ENCODE measurements at places on chromosomes 5 and 9.

GRCh38 chr5:56358703-56359681 lies 125.9 kb upstream of the ANKRD55 start:
- DNase-seq, result no peak

DNA sequence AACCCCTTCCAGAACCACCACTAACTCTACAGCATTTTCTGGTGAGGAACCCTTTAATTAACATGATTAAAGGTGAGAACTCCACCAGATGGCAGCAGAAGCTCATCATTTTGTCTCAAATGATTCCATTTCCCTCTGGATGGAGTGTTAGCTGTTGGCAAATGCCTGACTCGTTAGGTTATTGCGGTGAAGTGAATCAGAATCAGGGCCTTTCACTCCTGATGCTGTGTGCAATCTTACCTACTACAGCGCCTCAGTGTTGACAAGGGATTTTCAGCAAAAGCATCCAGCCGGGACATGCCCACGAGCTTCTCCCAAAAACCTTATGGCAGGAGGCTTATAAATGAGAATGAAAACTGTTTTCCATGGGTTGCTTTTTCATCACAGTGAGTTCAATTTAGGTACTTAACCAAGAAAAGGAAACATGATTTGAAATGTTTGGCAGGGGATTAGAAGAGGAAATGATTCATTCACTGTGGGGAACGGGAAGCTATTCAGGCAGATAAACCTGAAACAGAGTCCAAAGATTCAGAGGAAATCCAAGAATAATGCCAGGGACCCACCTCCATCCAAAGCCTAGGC lies 48.0 kb upstream of the CAST start:
- peak; percentile 35 for DNase-seq

- DNase-seq, result no peak
Measured at GRCh38 chr9:108271646-108272348, 584.0 kb downstream of the ACTL7B start.

GRCh38 chr5:111585946-111586345 lies 73.6 kb upstream of the STARD4 start:
- DNase-seq, result no peak

GRCh38 chr5:14396737-14397136 lies 184.9 kb upstream of the OTULINL start:
- no peak for DNase-seq

DNA sequence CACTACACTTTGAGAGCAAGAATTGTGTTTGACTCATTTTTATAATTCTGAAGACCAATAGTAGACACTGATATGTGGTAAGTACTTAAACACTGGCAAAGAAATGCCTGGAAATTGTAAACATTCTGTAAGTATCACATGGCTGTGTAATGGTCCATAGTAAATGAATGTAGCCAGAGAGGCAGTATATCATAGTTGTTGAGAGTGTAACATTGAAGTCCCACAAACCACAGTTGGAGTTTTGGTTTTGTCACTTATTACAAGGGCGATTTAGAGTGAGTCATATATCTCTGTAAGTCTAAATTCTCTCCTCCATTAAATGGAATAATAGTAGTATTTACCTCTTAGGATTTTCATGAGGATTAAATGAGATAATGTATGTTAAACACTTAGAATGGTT lies 181.1 kb upstream of the MEF2C start:
- DNase-seq, result no peak

DNA sequence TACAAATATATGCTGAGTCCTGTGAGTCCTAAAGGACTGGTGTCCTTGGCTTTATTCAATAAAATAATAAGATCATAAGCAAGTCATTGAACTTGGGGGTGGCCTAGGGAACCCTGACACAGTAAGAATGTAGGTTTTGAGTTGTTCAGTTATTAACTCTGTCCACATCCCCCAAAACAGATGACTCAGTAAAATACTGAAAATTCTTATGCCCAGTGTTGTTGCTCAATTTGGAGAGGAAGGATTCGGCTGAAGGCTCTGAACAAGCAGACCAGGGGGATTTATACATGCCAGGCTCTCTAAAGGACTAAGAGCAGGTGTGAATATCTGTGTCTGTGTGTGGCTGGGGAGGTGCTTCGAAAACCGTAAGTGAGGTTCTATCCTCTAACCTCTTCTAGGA lies 173.7 kb downstream of the RMI1 start:
- DNase-seq, result no peak

- no peak for DNase-seq
Measured at GRCh38 chr9:73565833-73566465, 414.3 kb downstream of the ANXA1 start.

GRCh38 chr5:146048994-146049703 lies 56.2 kb downstream of the PLAC8L1 start:
- peak; percentile 23 for DNase-seq

DNA sequence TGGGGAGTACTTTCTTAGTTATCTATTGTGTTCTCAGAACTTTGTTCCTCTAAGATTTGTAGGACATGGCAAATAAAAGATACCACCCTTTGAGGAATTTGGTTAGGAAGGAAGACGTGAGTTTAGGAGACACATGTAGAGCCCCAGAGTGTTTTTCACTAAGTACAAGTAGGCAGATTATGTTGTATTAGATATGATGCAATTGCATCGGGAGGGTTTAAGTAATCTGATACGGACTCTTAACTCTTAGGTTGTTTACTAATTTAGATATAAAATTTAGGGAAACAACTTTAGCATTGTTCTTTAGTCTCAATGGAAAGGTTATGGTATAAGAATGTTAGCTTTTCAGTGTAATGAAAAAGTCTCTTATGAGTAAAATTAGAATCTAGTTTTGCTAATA lies 84.4 kb downstream of the TRIO start:
- DNase-seq, result no peak

DNA sequence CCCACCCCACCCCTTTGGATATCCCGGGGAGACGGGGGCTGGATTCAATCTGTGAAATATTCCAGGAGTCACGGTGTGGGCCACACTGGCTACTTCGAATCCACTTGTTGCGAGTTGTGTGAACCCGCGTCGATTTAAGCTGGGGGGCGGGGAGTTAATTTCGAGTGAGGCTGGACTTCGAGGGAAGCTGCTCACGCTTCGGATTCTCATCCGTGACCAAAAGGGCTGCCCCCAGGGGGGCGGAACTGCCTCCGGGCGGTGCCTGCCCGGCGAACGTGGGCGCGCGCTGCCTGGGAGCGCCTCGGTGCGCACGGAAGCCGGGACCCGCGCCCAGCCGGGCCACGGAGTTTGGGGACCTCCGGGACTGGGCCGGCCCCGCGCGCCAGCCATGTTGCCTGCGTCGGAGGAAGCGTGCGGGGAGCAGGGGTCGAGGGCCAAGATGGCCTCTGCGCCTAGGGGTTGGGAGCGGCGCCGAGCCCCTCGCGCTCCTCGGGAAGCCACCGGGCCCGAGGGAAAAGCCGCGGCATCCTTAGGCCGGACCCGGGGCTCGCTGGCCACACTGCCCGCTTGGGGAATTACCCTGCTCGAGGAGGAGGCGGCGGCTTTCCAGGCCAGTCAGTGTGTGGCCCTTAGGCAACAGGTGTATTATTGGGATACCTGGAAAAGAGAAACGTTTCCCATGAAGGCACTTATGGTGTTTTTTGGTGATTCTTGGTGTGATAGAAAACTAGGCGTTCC lies 975 bp downstream of the OCLN start:
- DNase-seq, result no peak

- no peak for DNase-seq
Measured at GRCh38 chr5:135990528-135991255, 35.9 kb upstream of the LECT2 start.

GRCh38 chr9:16626577-16627130 lies 243.8 kb downstream of the BNC2 start:
- peak; percentile 21 for DNase-seq

GRCh38 chr9:119697996-119698395 lies 328.8 kb upstream of the BRINP1 start:
- no peak for DNase-seq

GRCh38 chr5:159956074-159956473 lies 39.8 kb downstream of the ADRA1B start:
- no peak for DNase-seq

DNA sequence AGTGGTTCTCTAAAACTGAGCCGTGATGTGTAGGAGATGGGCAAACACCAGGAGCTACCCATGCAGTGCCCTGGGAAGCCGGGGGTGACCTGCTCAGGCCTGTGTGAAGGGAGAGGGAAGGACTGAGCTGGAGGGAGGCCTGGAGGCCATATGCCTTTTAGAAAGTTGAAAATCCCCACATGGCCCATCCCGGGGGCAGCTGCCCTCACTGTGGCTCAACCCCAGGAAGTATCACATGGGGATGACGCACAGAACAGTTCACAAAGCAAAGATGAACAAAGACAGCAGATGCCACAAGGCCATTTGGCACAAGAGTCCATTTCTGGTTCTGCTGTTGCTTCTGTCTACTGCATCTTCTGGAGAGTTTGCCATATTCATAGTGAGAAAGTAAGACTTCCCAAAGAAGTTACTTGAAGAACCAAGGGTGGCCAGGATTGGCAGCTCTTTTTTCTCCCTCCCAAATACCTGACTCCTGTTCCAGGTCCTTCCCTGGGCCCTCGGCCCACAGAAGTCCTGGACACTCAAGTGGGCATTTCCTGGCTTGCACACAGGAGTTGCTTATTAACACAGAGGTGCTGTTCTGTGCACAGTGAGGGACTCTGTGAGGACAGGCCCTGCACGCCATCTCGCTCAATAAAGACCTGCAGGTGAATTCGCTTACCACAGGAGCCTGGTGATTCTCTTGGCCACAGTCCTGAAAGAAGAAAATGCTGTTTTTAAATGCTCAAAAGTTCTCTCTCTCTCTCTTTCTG lies 25.1 kb downstream of the ACSL6 start:
- no peak for DNase-seq

DNA sequence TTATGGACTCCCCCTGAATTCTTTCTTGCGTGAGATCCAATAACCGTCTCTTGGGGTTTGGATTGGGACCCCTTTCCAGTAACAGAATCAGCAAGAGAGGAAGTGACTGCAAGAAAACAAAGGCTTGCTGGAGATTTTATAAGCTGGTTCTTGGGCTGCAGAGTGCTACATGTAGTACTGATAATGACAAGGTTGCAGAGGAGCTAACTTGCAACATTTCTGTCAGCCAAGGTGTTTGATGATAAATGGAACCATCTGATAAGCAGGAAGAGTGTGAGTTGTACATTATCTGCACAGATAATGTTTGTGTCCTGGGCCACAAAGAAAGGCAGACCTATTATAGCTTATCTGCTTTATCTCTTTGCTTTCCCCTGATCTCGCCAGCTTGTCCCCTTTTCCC lies 37.1 kb downstream of the DNAJB5 start:
- no peak for DNase-seq

DNA sequence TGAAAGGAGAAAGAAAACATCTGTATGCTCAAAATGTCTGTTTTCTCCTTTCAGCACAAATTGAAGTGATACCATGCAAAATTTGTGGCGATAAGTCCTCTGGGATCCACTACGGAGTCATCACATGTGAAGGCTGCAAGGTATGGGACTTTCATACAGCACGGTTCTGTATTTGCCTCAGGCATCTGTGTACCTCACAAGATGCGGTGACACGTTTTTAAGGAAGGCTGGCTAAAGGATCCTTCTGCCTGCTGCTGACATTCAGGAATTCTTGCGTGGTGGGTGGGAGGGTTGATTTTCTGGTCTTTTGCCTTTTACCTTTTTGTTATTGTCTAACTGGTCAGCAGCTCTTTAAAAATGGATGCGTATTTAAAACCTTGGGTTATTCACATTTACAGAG lies 133.1 kb downstream of the RORB start:
- no peak for DNase-seq

GRCh38 chr9:106956971-106957370 lies 94.0 kb downstream of the ZNF462 start:
- DNase-seq, result no peak

- DNase-seq, result no peak
Measured at GRCh38 chr9:77544546-77544945, 103.6 kb downstream of the GNA14 start.

GRCh38 chr5:166340039-166340438 lies 1951.4 kb upstream of the WWC1 start:
- no peak for DNase-seq

DNA sequence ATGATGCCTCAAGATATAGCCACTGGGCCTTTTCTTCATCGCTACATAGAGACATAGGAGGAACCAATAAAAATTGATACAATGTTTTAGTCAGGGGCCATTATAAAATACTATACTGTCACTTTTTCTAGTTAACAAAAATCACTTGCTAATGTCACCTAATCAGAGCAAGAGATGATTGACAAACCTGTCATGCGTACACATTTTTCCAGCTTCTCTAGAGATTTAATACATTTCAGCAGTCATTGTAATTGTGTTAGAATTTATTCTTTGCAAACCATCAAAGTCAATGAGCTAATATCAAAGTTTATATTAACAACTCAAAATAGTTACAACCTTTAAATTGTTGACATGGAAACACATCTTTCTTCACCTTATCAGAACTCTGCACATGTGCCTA lies 513.6 kb upstream of the SEMA6A start:
- DNase-seq, result no peak

GRCh38 chr5:154296525-154297159 lies 106.1 kb downstream of the GALNT10 start:
- no peak for DNase-seq

DNA sequence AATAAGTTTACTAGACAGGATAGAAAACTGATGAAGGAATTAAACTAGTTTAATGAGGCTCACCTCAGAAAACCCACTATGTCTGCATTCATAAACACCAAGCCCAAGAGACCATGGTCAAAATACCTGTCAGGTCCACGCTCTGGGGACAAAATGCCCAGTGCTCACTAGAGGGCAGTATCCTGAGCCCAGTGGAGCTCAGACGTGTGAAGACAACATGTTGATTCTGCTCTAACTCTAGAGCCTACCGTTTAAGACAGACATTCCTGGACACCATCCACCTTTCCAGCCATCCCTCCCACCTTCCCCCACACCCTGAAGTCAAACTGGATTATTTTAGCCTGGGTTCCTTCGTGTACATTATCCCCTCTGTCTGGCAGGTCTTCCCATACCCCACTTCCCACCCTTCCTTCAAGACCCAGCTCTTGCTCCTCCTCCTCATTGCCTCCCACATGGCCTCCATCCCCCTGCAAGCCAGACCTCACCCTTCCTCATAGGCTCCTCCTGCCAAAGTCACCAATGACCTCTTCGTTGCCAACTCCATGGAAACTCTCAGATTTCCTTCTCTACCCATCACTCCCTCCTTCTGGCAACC lies 142.3 kb upstream of the FSTL4 start:
- no peak for DNase-seq

DNA sequence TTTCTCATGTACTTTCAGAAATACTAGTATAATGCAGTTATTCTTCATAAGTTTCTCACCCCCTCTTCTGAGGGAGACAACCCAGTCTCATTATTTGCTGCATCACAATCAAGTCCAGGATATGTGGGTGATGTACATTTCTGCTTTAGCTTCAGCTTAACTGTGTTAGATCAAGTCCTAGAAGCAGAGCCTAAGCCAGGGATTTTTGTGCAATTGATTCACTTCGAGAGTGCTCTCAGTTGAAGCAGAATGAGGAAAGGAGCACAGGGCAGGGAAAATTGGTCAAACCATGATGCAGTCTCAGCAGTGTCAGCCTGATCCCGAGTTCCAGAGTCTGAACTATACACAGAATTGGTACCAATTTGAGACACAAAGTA lies 15.1 kb downstream of the HNRNPK start:
- DNase-seq, result no peak

- no peak for DNase-seq
Measured at GRCh38 chr9:83445703-83446265, 92.4 kb downstream of the FRMD3 start.

All from NCI-H2107 (cell line).